ENCODE measurements at places on chromosomes 4 and X. TPM values are rescaled to one million over a fixed set of nuclear protein-coding genes. Genes with fewer than 3 reads are reported as not detected.

Gene AMTN
- not detected for total RNA-seq

GRCh38 chr4:177204126-177204525 lies 105.5 kb upstream of the NEIL3 start:
- no peak for DNase-seq

Gene LGI2
- total RNA-seq = 2.3 TPM

- DNase-seq = no peak
Measured at GRCh38 chr4:129346734-129347133, 250.8 kb downstream of the C4orf33 start.

Data from Right ventricle myocardium superior (tissue), 1 donor.